Upper lobe of left lung (tissue), 6 donors: ENCODE measurements at places on chromosomes 2 and 18. TPM values are rescaled to one million over a fixed set of nuclear protein-coding genes. Genes with fewer than 3 reads are reported as not detected.

The PDE1A gene
- total RNA-seq = 0.67 TPM

- no peaks in the 10 kb centered on the region for H3K4me1 ChIP-seq
- no peaks in the 10 kb centered on the region for H3K27me3 ChIP-seq
- no peak overlapping the region for H3K4me3 ChIP-seq
- no peaks in the 10 kb centered on the region for H3K36me3 ChIP-seq
- no peak overlapping the region for H3K27ac ChIP-seq
- no peak for DNase-seq
Observed at GRCh38 chr2:231110551-231110950, 14.3 kb downstream of the HTR2B start.

DNA sequence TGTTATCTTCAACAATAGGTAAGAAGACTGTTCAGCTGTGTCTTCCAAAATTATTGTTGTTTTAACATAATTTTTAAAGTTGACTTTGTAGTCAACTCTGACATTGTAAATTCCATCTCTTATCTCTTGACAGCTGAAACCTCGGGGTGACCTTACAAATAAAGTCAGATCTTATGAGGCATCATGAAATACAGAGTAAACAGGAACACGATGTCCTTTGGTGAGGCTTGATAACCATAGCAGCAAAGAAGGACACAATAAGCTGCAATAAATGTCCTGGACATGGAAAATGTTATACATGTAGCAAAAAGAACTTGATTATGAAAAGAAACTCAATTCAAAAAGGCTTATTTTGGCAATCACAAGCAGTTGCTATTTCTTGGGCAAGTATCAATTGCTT lies 618.9 kb upstream of the SLC39A10 start:
- no peaks in the 10 kb centered on the region for H3K4me1 ChIP-seq
- no peaks in the 10 kb centered on the region for H3K27me3 ChIP-seq
- no peak overlapping the region for H3K27ac ChIP-seq
- DNase-seq = no peak

GRCh38 chr18:44911260-44911659 lies 230.6 kb downstream of the SETBP1 start:
- H3K27ac ChIP-seq = no peak overlapping the region
- no peaks in the 10 kb centered on the region for H3K27me3 ChIP-seq
- no peak overlapping the region for H3K4me3 ChIP-seq
- DNase-seq = no peak

GRCh38 chr2:201779901-201780673 lies 646 bp downstream of the ALS2 start:
- peaks cover 13% of the 10 kb centered on the region for H3K4me1 ChIP-seq
- peak; percentile 25 for DNase-seq
- H3K27me3 ChIP-seq = no peaks in the 10 kb centered on the region
- no peaks in the 10 kb centered on the region for H3K36me3 ChIP-seq
- peak overlapping the region; percentile 99 for H3K4me3 ChIP-seq

DNA sequence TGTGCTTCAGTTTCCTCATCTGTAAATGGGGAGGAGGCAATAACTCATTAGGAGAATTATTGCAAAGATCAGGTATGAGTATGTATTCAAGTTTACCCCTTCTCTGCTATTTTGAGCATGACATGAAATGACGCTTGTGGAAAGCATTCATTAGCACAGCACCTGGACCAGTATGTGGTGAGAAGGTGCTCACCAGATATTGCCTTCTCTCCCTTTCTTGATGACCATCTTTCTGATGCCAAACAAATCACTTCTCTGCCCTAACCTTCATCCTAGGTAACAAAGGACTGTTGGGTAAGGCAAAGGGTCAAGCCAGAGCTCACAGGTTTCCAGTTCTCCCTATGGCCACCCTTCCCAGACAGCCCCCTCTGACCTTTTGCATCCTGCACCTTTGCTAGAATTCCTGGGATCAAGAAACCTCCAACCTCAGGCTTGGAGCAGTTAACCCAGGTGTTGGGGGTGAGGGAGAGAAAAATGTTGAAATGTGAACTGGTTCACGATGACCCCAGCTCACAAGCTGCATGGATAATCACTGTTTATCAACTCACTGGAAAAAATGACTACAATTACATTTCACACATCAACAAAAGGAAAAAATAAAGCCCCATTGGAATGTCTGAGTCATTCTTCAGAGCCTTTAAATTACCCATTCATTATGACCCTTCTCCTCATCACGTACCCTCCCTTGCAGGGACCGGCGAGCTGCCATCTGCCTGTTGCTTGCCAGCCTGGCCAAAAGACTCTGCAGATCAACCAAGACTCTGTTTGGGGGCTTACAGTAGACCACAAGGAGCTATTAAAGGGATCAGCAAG lies 41.6 kb downstream of the LBH start:
- H3K4me1 ChIP-seq = peaks cover 27% of the 10 kb centered on the region
- H3K4me3 ChIP-seq = no peak overlapping the region
- no peak overlapping the region for H3K27ac ChIP-seq
- no peaks in the 10 kb centered on the region for H3K27me3 ChIP-seq

GRCh38 chr18:58253871-58254270 lies 209.8 kb downstream of the NEDD4L start:
- H3K4me3 ChIP-seq = no peak overlapping the region
- peaks cover 4% of the 10 kb centered on the region for H3K36me3 ChIP-seq
- DNase-seq = no peak
- H3K27me3 ChIP-seq = no peaks in the 10 kb centered on the region
